DMS153 (cell line): ENCODE measurements at places on chromosomes 1 and 21.

GRCh38 chr1:82377201-82377884 is 576.6 kb downstream of the ADGRL2 start:
- DNase-seq, result no peak

DNA sequence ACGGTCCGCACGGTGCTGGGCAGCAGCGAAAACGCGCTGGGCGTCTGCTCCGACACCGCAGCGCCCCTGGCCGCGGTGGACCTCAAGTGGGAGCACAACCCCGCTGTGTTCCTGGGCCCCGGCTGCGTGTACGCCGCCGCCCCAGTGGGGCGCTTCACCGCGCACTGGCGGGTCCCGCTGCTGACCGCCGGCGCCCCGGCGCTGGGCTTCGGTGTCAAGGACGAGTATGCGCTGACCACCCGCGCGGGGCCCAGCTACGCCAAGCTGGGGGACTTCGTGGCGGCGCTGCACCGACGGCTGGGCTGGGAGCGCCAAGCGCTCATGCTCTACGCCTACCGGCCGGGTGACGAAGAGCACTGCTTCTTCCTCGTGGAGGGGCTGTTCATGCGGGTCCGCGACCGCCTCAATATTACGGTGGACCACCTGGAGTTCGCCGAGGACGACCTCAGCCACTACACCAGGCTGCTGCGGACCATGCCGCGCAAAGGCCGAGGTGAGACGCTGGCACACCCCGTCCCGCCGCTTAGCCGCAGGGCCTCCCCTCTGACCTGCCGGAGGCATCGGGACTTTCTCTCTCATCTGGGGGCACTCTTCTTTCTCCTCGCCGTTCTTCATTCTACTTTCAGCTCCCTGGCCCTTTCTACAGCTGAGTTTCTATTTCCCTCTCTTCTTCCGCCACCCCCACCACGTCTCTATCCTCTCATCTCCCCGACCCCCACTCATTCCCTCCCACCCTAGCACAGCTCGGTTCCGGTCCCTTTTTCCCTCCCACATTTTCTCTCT is 1.0 kb downstream of the NPR1 start:
- no peak for DNase-seq

GRCh38 chr1:210597555-210598134 is 268.9 kb downstream of the HHAT start:
- peak; percentile 30 for DNase-seq

DNA sequence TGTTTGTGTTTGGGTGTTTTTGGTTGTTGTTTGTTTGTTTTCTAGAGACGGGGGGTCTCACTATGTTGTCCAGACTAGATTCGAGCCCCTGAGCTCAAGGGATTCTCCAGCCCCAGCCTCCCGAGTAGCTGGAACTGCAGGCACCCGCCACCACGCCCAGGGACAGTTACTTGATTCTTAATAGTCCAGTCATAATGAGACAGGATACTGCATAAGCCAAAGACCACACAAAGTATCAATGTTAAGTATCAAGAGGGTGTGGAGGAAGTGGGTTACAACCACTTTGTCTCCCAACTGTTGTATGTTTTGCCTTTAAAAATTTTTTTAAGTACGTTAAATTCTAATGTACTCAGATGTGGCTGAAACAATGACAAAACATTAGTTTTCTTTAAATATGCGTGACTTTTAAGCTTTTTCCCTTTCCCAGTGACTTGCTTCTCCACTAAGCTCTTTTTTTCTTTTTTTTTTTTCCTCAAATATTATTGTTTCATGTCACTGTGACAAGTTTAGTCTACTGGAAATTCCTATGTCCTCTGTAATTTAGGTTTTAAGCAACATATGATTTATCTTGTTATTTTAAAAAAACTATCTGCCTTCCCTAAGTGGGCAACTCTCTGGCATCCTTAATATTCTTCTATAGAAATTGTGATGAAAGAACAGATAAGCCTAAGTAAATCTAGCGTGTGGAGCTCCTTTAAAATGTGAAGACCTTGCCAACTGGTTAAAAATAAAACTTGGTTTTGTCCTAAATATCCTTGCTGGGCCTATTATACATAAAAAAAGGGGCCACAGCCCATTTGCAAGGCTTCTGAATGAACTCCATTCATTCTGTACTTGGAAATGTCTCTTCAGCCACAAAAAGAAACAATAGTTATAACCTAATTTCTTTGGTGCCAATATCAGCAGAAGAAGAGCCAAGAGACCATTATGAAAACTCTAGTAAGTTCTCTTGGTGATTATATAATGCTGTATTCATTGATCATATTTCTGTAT is 56.2 kb upstream of the DPH5 start:
- no peak for DNase-seq

- DNase-seq, result no peak
Observed at GRCh38 chr21:45821998-45822397, 159.6 kb upstream of the COL6A1 start.

DNA sequence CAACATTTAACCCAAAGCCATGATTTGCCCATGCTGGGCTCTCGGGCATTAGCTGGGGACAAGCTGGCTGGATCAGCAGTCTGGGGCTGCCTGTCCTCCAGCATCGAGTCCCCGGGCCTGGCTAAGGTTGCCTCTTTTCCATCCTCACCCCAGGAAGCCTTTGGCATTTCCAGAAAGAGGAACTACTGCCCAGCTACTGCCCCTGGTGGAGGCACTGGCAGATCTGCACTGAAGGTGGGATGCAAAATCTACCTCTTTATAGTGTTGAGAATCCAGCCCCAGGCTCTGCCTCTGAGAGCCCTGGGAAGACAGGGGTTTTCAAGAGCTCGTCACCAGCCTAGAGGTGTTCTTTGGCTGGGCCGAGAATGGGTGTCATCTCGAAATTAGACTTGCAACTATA is 635.9 kb downstream of the MATN1 start:
- DNase-seq, result no peak

GRCh38 chr1:225813214-225813964 is 3.5 kb downstream of the EPHX1 start:
- DNase-seq, result peak; percentile 92

DNA sequence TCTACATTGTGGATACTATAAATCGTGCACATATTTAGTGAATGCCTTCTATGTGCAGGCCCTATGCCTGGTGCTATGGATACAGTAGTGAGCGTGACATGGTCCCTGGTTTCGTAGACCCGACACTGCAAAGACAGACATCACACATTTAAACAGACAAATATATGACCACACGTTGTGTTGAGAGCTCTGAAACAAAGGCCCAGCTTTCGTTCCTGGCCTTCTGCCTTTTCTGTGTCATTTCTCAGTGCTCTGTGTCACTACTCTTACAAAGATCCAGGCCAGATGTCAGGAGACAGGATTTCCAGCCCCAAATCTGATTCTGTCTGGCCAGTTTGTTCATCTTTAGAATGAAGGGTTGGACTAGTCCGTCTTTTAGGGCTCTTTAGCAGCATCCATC is 19.3 kb upstream of the TRABD2B start:
- no peak for DNase-seq

DNA sequence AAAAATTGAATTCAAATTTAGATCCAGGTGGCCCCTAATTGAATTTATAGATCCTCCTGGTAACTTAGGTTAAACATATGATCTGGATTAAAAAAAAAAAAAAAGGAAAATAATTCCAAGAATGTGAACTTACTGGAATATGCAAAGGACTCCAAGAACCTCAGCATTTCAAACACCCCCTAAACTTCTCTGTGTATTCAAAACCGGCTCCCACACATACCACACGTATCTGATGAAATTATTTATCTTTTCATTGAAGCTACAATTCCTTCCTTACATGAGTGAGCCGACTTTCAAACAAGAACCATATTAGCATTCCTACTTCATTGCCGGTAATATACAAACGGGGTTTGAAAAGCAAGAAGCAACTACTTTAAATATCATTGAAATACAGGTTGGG is 61.4 kb upstream of the FMN2 start:
- no peak for DNase-seq

DNA sequence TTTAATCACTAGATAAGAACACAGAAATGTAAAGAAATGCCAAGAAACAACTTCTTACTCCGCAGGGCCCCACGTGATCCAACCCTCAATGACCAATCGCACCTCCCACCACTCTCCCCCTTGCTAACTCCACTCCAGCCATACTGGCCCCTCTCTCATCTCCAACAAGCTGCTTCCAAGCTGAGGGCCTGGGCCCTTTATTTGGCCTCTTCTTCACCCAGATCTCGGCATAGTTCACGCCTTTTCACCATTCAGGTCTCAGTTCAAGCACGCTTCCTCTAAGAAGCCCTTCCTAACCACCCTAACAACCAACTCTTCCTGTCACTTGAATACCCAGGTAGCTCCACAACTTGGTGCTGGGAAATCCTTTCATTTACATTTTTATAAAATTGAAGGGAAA is 110.7 kb downstream of the TGFBR3 start:
- no peak for DNase-seq

GRCh38 chr1:180151508-180151907 is 3.2 kb upstream of the QSOX1 start:
- no peak for DNase-seq

GRCh38 chr1:14694589-14694988 is 96.1 kb downstream of the KAZN start:
- DNase-seq, result no peak

DNA sequence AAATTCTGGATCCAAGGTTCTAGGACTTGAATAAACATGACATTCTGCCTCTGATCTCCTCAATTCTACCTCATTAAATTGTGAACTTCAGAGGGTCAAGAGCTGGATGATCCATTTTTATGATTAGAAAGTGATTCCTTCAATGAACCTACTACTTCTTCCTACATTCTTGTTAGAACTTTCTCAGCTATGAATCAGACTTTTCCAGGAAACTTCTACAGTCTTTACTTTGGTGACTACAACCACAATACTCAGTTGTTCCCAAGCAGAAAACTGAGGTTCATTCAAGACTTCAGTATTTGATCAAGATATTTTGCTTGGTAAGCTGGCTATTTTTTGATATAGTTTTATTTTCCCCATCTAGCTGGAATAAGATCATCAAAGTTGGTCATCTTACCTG is 51.4 kb downstream of the CDC7 start:
- no peak for DNase-seq

GRCh38 chr1:156437037-156437867 is 63.3 kb downstream of the MEF2D start:
- no peak for DNase-seq

DNA sequence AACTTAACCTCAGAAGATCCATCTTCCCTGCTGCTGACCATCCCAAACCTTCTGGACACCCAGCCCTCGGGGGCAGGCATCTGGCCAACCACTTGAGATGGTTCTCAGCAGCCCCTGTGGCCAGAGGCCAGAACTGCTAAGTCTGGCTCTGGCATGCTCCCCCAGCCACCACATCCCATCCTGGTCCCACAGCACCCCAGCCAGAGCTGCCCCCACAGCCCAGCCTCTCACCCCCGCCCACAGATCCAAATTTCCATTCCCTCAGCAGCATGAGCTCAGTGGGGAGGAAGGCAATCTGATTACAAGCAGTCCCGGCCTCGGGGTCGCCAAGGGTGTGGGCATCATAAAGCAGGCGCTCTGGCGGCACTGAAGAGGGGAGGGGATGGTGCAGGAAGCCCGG is 45.6 kb downstream of the GLIS1 start:
- no peak for DNase-seq

DNA sequence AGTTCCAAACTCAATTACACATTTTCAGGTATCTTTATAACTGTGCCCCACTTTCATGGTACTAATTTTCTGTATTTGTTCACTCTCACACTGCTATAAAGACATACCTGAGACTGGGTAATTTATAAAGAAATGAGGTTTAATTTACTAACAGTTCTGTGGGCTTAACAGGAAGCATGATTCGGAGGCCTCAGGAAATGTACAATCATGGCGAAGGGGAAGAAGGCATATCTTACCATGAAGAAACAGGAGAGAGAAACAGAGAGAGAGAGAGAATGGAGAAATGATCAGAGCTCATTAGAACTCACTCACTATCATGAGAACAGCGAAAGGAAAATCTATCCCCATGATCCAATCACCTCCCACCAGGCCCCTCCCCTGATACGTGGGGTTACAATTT is 874.1 kb upstream of the B3GALT2 start:
- DNase-seq, result no peak

- no peak for DNase-seq
Observed at GRCh38 chr1:49187056-49187455, 410.4 kb upstream of the BEND5 start.

GRCh38 chr1:16051039-16051438 is 7.5 kb downstream of the CLCNKB start:
- DNase-seq, result no peak

DNA sequence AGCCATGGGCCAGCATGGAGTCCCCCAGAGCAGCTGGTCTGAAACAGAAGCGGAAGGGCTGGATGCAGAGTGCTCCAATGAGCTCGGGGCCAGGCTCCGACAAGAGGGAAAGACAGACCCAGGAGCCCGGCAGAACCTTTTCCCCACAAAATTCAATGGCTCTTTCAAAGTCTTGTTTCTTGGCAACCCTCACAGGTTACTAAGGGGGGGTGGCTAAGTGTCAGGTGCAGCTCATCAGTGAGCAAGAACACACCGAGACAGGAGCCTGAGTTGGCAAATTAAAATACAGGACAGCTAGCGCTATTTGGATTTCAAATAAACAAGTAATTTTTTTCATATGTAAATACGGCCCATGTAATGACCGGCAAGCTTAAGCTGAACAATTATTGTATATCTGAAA is 27.3 kb downstream of the PGBD5 start:
- no peak for DNase-seq

- DNase-seq, result no peak
Observed at GRCh38 chr1:174812656-174813055, 187.1 kb upstream of the CACYBP start.

DNA sequence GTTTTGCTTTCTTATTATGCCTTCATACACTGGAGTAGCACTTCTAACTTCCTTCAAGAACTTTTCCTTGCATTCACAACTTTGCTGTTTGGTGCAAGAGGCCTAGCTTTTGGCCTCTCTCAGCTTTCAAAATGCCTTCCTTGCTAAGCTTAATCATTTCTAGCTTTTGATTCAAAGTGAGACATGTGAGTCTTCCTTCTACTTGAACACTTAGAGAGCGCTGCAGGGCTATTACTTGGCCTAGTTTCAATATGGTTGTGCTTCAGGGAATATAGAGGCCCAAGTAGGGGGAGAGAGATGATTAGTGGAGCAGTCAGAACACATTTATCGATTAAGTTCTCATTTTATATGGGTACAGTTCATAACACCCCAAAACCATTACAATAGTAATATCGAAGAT is 12.4 kb downstream of the ANGEL2 start:
- no peak for DNase-seq

- no peak for DNase-seq
Observed at GRCh38 chr1:938088-938683, 14.5 kb downstream of the SAMD11 start.

- DNase-seq, result no peak
Observed at GRCh38 chr1:56866656-56867055, 12.1 kb downstream of the C8A start.

DNA sequence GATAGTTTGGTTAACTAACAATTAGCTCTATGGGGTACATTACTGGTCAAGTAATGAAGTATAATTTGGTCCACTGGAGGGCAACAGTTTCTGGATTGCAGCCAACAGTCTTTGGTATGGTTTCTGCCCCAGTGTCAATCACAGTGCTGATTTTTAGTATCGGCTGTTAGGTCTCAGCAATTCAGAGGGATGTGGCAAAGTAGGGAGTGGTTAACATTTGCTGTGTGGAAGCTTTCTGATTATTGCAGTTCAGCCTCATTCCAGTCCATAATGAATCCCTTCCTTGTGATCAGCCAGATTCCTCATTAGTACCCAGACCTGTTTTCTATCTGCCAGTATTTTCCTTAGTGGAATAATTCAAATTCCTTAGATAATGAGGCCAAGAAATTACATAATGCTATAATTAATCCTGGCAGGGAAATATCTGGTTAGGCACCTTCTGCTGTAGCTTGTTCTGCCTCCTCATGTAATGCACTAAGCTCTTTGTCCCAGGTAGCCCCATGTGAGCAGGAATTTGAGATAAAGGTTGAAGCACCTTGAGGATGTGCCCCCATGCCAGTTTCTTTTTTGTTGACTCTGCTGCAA is 14.0 kb downstream of the F3 start:
- no peak for DNase-seq
